Activated naive CD4-positive, alpha-beta T cell treated with anti-CD3 and anti-CD28 coated beads, Interleukin-2, amount 50 U/mL, for 16 hours (primary cell): ENCODE measurements at places on chromosomes 12 and 14.

GRCh38 chr12:113056631-113057488 is at the start of gene DTX1:
Gene DTX1 (plus strand): TSS chr12:113056730. CDS start chr12:113058193, 1,463 bp downstream.
- peak; percentile 59 for DNase-seq

DNA sequence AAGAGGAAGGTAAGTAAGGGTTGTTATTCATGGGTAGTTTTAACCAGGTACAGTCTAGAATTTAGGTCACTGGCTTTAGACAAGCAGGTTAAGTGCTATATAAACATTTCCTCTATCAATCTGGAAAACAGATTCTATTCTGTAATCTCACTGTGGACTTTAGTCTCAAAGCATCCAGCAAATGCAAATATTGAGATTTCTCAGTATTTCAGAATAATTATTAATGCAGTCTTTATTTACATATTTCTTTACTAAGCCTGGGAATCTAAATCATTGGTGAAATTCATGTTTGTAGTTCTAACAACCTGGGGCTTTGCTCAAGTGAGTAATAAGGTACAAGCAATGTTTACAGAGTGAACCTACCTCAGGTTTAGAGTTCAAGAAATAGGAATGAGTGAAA is 61.9 kb downstream of the SLC41A2 start:
- no peak for DNase-seq

DNA sequence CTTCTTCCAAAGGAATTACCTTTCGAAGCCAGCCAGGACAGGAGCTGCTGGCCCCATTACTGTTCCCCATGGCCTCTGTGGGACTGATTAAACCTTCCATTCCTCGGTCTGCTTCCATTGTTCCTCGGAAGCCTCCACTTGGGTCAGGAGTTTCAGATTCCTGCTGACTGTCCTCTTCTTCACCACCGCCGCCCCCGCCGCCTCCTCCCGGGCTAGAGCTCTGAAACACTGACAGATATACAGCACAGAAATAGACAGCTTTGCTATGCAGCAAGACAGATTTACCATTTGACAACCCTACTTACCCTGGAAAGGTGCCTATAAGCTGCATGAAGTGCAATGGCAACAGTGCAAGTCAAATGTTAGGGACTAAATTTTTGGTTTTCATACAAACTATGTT is 21.8 kb downstream of the ZC2HC1C start:
- DNase-seq = no peak

DNA sequence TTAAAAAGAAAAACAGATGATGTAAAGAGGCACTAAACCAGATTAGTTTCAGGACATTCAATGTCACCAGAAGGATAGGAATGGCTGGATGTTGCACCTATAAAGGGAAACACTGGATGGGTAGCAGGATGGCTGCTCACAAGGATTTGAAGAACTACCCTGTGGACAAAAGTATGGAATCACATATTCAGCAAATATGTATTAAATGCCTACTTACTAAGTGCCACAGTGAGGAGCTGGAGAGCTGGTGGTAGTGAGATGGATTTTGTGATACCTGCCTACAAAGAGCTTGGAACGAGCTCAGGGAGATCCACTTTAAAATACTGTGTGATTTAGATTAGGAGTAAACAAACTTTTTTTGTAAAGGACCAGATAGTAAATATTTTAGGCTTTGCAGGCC is 316.2 kb downstream of the PAWR start:
- DNase-seq = no peak
